ENCODE measurements at places on chromosomes 1 and 21.

DNA sequence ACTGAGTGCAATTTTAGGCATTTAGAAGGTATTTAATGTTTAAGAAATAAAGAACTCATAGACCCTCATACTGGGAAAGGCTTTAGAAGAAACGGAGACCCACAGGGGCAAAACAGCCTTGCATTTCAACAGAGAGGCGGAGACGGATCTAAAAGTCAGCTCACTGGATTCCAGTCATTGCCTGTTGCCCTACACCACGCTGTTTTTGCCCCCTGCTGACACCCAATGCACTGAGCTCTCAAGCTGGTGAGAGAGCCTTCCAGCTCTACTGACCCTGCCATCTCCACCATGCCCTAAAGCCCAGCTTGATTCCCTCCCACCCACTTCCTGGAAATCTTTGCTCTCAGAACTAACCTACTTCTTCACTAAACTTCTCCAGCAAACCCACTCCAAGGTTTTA, 7.2 kb upstream of the TRAF3IP3 start:
- no peak for DNase-seq

DNA sequence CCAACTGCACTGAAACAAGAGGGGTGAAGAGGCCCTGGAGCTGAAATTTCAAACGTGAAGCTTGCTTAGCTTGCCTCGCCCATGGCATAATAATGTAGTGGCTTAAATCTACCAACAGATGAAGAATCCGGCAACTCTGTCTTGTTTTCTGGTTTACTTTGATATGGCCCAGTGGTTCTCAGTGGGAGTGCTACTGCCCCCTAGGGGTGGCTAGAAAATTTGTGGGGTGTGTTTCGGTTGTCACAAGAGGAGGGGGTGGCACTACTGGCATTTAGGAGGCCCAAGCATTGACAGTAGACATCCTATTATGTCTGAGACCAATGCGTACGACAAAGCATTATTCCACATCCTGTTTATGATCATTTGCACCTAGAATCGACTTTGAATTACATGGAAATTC, 51.9 kb upstream of the C8B start:
- DNase-seq, result no peak

DNA sequence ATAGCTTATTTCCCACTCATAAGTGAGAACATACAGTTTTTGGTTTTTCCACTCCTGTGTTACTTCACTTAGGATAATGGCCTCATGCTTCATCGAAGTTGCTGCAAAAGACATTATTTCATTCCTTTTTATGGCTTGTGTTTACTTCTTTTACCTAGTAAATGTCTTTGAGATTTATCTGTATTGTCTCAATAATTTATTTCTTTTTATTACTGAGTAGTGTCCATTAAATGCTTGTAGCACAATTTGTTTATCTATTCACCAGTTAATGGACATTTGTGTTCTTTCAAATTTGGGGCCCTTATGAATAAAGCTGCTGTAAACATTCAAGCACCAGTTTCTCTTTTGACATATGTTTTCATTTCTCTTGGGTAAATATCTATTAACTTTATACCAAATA, 86.0 kb downstream of the UCHL5 start:
- no peak for DNase-seq

DNA sequence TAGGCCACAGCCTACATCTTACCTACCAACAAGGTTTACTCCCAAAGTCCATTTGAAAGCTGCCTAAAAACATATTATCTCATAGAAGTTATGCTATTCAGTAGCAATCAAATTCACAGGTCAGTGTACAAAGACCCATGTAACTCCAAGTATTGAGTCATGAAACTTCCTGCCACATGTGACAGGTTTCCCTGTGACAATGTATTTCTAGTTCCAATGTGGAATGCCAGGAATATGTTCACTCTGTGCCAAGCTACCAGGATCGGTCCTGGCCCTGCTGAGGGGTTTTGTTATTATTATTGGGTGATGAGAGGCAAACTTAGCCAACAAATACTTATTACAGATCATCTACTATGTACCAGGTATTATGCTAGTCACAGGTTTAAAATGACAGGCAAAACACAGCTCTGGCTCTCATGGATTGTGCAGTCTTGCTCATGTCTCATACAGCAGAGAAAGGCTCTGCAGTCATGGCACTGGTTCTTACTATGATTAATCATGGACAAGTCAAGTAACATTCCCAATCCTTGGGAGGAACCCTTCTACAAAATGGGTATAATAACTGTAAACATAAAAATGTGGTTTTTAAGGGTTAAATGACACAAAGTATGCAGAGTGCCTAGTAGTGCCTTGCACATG, 22.5 kb downstream of the DPH5 start:
- DNase-seq, result no peak

GRCh38 chr21:46126309-46127238, 28.7 kb downstream of the COL6A2 start:
- no peak for DNase-seq

DNA sequence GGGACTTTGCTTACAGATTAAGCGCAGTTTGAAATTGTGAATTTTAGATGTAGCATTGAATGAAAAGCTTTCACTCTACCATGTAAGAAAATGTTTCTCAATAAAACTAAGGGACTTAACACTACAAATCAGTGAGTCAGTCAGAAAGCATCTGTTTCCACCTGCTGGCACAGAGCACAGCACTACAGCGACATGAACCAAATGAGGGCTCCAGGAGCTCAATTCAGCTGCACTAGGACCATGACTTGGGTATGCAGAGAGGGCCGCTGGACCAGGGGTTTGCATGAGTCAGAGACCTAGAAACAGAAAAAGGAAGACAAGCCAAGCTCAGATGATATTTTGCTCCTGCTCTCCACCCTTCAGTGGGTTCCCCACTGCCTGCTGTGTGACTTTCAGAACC, 5.2 kb downstream of the SUSD4 start:
- DNase-seq, result no peak

DNA sequence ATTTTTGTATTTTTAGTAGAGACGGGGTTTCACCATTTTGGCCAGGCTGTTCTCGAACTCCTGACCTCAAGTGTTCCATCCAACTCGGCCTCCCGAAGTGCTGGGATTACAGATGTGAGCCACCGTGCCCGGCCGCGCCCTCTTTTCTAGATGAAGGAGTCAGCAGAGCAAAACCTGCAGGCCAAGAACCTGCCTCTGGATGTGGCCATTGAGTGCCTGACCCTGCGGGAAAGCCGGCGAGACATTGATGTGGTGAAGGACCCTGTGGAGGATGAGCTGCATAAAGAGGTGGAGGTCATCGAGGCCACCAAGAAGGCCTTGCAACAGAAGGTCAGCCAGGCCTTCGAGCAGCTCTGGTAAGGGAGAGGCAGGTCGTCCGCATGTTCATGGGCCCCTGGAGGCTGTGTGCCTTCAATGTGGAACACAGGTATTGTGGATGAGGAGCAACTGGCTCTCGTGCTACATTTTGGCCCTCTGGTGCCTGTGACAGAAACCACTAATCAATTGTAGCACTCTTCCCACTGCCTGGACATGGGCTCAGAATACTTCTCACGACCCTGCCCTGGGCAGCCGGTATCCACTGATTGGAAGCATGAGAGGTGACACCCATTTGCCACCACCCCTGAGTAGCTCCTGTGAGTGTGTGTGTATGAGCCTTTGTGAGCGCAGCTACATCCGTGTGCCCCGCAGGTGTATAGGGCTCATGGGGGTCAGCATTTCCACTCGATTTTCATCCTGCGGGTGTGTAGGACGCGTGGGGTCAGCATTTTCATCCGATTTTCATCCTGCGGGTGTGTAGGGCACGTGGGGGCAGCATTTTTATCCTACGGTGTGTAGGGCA, 2.0 kb downstream of the TEKT2 start:
- no peak for DNase-seq

DNA sequence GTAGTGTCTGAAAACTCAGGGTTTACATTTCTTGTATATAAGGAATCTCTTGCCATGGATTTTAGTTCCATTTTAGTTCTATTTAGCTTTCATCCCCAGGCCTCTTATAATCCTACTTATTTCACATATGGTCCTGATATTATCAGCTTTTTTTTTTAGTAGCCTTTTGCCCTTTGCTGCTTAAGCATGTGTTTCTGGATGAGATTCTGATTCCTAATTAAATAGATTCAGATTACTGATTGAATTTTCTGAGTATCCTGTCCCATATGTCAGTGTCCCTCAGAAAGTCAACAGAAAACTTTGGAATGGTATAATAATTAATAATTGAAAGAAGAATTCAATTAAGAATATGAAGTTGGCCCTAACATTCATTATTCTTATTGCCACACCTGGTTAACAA, 134.7 kb upstream of the HOOK1 start:
- DNase-seq, result no peak

GRCh38 chr1:30197639-30198450, 525.5 kb downstream of the MATN1 start:
- no peak for DNase-seq

DNA sequence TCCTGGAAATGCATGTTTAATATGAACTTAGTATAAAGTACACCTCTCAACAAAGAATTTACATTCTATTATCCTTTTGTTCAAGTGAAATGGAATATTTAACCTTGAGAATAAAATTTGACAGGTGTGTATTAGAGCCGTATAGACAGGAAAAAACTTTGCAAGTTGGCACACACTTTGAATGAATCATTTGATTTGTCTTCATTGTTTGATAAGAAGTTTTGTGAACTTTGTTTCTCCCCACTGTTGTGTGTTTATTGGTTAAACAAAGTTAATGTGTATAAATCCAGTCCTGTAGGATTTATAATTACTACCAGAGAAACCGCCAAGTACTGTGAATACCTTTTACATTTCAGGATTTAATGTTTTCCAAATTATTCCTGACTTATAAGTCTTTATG, 2.0 kb downstream of the SYDE2 start:
- DNase-seq, result no peak

- DNase-seq, result no peak
Observed at GRCh38 chr21:42980312-42981213, 6.2 kb downstream of the PKNOX1 start.

GRCh38 chr1:173330149-173330951, 123.2 kb upstream of the TNFSF4 start:
- no peak for DNase-seq

GRCh38 chr1:66506393-66506687, 27.6 kb upstream of the SGIP1 start:
- DNase-seq, result no peak
